ENCODE measurements at places on chromosomes 5 and 9.

GRCh38 chr9:130114741-130115140, 57.5 kb upstream of the NCS1 start:
- DNase-seq: no peak

GRCh38 chr5:174606646-174607045, 117.7 kb upstream of the MSX2 start:
- no peak for DNase-seq

GRCh38 chr9:33946779-33947535, 101.7 kb downstream of the UBAP2 start:
- no peak for DNase-seq

DNA sequence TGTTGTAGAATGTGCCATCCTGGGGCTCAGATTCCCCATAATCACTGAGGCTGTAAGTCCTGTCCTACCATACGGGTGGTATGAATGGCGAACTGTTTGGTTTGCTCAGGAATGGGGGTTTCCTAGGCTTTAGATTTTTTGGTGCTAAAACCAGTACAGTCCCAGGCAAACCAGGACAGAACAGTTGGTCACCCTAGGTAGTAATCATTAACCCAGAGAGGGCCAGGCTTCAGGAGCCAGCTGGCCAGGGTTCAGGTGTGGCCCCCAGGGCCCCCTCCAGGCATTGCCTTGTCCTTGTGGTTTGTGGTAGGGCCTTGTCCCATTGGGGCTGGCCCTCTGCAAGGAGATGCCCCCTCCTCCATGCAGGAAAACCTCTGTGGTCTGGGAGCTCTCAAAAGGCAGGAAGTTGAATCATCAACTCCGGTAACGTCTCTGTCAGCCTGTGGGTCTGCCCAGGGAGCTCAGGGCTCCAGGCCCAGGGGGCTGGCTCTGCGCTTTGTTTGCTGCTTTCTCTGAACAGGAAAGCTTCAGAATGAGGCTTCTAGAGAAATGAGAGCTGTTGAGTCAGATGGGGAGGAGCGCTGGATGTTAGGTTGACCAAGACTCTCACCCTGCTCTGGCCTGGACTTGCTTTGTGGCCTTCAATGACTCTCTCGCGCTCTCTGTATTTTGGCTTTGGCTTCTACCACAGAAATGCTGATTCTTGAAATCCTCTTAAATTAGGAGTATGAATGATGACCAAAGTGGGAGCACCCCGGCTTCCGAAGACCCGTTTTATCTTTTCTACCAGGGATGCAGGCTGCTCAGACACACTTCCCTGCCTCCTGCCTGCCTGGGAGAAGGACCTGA, 22.2 kb upstream of the JADE2 start:
- DNase-seq: peak; percentile 67

- no peak for DNase-seq
Observed at GRCh38 chr9:70475211-70475610, 60.8 kb upstream of the KLF9 start.

Data from HL-60 (cell line).